ENCODE measurements at places on chromosomes 4 and X.

- DNase-seq, result no peak
Measured at GRCh38 chr4:100208459-100208858, 18.2 kb upstream of the DDIT4L start.

DNA sequence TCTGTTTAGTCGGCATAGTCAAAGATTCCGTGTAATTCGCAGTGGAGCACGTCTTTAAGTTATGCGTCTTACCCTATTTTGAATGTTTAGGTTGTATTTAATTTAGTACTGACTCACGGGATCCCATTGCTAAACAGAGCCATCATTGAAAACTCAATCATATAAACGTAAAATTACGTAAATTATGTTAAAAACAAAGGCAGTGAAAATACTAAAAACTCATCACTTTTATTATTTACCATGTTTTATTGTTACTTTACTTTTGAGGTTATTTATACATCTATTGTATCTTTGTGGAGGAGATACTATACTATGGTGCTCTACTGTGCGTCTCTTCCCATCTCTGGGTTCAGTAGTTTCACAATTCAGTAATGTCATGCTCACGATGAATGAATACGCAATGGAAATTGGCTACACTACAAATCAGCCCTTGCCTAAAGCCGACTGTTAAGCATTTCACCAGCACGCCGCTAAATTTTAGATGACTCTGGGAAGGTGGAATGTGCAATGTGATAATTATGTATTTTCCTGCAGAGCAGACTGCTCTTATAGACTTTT lies 944 bp downstream of the FUNDC2 start:
- DNase-seq, result peak; percentile 75

- DNase-seq, result no peak
Measured at GRCh38 chr4:123246085-123246484, 150.5 kb upstream of the SPRY1 start.

DNA sequence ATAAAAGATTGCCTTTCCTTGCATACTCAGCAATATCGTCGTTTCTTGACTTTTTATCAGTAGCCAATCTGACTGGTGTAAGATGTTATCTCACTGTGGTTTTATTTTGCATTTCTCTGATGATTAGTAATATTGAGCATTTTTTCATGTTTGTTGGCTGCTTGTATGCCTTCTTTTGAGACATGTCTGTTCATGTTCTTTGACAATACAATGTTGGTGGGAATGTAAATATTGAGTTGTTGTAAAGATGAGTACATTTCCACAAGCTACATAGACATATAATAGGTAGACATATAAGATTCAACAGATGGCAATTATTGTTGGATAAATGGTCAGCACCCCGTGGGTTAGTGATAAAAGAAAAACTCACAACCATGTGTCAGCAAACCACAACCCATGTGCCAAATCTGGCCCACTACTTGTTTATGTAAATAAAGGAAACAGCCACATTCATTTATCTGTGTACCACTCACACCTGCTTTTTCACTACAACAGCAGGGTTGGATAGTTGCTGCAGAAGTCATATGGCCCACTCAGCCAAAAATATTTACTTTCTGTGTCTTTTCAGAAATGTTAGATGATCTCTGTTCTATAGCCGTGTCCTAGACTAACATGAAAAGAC lies 153.1 kb upstream of the VCX start:
- DNase-seq, result no peak

GRCh38 chrX:113933931-113934330 lies 650.0 kb upstream of the HTR2C start:
- no peak for DNase-seq

GRCh38 chr4:91322961-91323360 lies 980.8 kb upstream of the GRID2 start:
- no peak for DNase-seq

DNA sequence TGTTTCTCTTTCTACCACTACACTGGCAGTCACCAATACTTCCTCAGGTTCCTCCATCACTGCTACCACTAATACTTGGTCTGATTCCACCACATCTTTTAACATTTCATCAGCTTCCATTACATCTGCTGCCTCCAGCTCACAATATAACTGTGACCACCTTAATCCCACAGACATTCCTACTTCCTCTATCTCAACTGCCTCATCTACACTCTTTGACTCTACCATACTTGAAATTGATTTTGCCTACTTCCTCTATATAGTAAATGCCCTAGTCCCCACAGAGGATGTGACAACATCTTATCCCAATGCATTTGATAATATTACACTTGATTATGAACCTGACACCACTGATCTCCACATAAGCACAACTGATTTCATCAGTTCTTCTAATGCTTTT lies 29.0 kb downstream of the OPRPN start:
- DNase-seq, result no peak
